ENCODE measurements at places on chromosomes 3 and 15.

DNA sequence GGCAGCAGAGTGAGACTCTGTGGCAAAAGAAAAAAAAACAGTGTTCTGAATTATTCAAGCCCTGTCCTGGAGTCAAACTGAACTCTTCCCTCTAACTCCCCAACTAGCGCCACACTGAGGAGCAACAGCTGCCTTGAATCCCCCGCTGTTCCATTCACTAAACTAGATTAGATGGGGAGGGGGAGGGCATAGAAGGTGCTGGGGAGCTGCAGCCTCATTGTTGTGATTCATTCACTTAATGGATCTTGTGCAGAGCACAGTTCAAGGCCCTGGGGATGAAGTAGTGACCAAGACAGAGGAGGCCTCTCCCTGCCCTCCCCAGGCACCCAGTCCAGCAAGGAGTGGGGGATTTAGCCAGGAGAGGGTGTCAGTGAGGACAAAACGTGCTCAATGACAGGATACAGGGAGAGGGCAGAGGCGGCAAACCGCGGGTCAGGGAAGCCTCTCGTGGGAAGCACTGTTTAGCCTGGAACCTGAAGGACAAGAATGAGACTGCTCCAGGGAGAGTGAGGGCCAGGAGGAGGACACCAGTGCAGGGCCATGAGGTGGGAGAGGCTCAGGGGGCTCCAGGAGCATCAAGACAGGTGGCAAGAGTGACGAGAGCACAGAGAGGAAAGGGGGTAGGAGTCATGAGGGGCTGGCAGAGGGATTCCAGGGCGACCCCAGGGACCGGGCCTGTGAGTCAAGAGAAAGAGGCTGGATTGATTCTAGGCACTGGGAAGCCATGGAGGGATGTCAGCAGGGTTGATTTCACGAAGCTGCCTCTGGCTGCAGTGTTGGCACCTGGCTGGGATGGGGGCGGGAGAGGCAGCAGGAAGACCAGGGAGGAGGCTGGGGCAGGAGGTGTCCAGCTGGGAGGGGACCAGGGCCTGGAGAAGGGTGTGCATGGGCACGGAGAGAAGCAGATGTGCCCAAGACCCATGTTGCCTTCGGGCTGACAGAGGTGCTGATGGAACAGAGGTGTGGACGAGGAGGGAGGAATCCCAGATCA lies 31.4 kb downstream of the ALS2CL start:
- no peak for DNase-seq

DNA sequence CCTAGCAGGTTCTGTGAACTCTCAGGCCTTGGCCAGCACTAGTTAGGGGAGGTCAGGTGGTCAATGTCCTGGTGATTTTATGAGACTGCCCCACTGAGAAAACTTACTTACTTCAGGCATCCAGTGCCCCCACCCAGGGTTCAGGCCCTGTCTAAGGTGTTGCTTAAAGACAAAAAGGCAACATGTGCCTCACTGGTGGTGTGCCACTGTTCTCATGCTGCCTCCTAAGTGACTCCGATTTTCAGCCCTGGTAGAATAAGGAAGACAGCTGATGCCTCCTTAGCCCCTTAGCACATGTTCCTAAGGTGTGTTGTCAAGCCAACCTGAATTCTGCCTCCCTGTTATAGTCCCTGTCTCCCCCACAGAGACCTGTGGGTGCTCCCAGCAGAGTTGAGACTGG lies 5.3 kb downstream of the RBM15B start:
- DNase-seq = no peak

DNA sequence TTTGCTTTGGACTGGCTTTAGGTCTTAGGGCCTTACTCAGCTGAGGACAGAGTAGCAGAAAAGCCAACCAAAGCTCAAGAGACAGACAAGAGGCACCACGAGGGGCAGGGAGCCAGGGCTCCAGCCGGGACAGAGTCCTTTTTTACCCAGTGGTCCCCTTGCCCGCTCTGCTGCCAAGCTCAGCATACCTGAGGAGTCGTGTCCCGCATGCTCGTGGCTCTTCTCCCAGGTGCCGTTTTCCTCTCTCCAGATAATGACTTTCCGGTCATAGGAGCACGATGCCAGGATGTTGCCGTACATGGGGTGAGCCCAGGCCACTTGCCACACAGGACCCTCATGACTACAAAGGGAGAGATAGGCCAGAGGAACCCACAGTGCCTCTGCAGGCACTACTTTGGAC lies 8.5 kb downstream of the SEC13 start:
- no peak for DNase-seq

- DNase-seq = no peak
Measured at GRCh38 chr15:69876064-69876940, 221.4 kb downstream of the TLE3 start.

- peak; percentile 23 for DNase-seq
Measured at GRCh38 chr15:58331913-58332675, 99.7 kb upstream of the LIPC start.

GRCh38 chr15:63983061-63983711 lies 63.1 kb downstream of the DAPK2 start:
- no peak for DNase-seq

DNA sequence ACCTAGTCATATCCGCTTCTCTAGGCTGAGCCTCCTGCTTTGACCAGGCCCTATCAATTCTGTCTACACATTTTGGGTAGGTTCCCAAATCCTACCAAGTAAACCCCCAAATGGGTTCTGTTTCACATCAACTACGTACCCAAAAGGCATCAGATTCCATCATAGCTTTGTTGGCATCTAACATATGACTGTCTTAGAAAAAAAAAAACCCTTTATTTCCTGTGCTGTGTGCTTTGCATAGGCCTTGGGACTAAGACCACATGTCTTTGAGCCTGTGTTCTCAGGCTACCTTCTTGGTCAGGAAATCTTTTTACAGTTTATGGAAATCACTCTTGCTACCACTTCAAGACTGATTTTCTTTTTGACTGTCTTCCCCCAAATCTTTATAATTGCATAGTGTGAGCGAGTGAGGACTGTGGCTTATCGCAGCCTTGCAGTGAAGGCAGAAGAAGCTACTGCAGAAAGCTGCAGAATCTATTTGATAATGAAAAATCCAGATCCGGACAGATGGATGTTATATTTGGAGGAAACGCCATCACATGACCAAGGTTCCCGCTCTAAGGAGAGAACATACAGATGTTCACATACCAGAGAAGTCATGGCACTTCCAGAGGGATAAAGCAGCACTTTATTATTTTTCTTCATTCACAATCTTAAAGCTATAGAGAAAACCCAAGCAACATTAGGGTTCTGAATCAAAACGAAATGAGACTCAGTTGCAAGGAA lies 111.2 kb downstream of the EOMES start:
- no peak for DNase-seq

All from NCI-H2227 treated with DMSO at 0.1 percent for 48 hours (cell line).